ENCODE measurements at places on chromosomes 11 and 22.

DNA sequence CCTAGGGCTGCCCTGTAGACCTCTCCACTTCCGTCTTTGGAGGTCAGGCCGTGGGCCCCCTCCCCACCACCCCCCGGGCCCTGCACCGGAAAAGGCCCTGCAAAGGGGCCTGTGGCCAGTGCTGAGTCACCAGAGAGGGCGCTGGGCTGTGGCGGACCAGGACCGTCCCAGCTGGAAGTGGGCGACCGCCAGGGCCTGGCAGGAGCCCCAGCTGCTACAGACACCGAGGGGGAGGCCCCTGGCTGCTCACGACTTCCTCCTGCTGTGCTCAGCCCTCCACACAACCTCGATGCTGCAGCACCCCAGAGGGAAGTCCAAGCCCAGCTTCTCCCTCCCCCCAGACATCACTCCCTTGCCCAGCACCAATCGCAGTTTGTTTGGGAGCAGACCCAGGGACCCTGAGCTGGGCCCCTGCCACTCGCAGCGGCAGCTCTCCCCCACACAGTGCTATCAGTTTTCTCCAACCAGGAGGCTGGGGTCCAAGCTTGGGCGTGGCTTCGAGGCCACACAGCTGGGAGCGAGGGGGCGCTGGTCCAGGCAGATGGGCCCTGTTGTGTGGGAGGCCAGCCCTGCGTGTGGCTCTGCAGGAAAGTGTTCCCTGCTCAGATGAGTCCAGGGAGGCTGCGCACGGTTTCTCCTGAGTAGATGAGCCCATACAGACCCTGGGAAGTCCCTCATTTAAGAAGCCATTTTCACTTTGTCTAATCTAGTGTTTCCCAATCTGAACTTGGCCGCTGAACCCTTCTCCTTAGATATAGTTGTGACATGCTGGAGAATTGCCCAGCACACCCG, 5.6 kb upstream of the SH3BP1 start:
- no peak for DNase-seq

DNA sequence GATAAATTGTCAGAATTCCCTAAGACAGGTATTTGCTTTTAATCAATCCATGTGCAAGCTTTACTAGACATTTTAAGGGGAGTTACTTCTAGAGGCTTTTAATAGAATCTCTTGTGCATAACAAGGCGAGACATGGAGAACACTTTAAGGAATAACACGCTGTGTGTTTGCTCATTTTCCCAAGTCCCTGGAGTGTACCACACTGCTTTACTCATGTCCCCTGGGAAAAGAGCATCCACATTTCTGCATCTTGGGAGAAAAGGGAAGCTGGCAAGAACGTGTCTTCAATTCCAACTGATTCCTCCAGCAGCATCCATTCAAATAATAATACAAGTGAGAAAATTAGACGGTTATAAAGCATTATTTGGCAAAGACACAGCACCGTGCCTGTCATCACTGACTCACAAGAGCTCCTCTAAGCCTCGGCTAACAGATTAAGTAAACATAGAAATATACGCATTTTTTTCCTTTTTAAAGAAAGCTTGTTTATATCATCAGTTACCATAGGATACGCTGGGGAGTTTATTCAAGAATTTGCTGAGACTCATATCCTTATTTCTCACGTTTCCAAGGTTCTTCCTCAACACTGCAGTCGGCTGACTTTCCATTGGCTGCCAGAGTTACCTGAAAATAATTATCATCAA, 121.5 kb downstream of the CD44 start:
- no peak for DNase-seq

GRCh38 chr22:17930455-17931313, 93.7 kb downstream of the MICAL3 start:
- no peak for DNase-seq

DNA sequence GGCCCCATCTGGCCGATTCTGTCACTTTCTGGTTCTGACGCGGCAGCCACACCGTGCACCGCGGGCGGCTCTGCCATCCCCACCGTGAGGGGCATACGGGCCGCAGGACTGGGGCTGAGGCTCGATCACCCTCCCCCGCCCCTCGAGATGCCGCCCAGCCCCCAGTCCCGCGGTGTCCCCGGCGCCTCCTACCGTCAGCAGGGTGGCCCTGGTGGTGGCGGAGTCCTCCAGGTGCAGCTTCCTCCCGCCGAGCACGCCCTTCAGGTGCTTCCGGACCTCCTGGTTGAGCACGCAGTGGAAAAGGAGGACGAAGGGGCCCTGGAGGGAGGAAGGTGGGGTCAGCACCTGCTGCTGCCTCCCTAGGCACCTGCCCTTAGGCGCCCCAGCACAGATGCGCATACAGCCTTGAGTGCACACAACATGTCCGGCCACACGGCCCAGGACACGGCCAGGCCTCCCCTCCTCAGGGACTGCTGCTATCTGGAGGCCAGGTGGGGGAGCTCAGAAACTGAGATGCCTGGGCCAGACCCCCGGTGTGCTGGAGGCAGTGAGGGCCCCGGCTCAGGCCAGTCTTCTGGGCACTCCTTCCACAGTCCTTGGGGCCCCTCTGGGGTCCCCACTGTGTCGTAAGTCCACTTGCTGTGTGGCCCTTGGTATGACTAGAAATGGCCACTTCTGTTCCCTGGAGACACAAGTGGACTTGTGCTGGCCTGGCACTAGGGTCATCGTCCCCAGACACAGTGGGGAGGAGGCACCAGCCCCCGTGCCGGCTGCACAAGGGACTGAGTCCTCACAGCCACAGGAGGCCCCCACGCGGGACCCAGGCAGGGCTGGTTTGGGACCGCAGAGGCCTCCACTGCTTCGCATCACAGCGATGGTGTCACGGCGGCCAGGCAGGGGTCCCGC, 31.5 kb downstream of the TRMU start:
- DNase-seq = no peak

DNA sequence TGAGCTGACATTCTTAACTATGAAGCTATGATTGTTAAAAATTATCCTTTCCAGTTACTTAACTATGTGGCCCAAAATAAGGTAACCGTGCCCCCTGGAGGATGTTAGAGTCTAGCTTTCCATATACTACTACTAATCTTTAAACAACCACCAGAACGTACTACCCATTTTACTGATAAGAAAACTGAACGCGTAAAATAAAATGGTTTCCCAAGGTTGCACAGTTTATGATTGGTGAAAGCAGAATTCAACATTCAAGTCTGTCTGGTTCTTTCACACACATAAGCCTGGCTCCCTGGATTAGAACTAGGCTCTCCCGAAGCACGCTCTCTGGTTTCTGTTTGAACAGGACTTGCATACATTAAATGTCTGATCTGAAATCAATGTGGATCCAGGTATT, 437.8 kb upstream of the CCDC90B start:
- no peak for DNase-seq

GRCh38 chr11:134552749-134553148, 140.7 kb upstream of the B3GAT1 start:
- no peak for DNase-seq

- DNase-seq = no peak
These were observed 397.3 kb downstream of the SHANK2 start for GRCh38 chr11:70854901-70855556.

- DNase-seq = no peak
These were observed 174.7 kb upstream of the CADM1 start for GRCh38 chr11:115678942-115679341.

DNA sequence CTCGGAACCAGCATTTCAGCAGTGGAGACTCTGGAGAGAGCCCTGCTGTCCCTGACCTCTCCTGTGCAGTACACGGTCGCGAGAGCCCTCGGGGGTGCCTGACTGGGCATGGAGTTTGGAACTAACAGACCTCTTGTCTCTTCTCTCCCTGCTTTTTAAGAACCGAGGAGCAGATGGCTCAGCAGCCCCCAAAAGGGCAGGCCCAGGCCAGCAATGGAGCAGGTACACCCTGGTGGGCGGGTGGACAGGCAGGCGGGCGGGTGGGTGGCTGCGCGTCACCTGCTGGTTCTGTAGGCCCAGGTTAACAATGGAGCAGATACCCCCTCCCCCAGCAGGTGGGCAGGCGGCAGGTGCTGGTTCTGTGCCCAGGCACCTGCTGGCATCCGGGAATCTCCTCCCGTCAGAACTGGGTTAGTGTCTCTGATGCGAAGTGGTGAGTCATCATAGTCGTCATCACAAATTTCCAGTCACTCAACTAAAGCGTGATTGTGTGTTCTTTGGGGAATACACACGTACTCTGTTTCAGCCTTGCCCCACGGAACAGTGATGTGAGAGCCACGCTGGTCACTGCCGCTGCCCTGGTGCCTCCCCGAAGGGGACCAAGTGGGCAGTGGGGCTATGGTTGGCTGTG, 41.1 kb downstream of the GRAMD4 start:
- DNase-seq = no peak

- DNase-seq = peak; percentile 38
These were observed 1.4 kb downstream of the ASCL2 start for GRCh38 chr11:2268729-2269600.

DNA sequence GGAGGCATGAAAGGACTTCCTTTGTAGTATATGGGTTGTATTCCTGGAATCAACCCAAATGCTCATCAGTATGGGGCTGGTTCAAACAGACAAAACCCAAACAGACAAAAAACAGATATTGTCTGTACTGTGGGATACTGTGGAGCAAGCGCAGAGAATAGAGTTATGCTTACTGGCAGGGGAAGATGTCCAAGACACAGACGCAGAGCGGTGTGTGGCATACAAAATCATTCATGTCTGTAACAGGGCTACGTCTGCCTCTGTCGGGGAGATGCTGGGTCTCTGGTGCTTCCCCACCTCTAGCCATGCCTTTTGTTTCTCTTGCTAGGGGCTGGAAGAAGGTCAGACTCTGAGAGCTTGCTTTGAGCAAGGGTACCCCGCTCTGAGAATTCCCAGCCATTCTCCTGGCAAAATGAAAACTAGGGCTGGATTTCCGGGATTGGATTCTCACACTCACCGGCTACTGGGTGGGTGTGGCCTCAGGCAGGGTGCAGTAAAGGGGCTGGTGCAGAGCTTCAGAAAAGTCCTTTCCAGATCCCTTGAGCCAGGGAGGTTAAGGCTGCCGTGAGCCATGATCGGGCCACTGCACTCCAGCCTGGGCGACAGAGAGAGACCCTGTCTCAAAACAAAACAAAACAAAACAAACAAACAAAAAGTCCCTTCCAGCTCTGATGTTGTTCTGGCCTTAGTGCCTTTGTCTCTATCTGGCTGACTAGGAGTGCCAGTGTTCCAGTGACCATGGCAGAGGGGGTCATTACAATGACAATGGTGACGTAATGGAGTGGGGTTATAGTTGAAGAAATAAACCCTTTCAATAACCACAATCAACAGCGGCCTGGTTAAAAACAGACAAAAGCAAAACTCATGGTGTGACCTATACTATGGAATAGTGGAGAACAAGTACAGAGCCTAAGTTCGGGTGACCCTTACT, 2.9 kb upstream of the ABCC8 start:
- DNase-seq = no peak

DNA sequence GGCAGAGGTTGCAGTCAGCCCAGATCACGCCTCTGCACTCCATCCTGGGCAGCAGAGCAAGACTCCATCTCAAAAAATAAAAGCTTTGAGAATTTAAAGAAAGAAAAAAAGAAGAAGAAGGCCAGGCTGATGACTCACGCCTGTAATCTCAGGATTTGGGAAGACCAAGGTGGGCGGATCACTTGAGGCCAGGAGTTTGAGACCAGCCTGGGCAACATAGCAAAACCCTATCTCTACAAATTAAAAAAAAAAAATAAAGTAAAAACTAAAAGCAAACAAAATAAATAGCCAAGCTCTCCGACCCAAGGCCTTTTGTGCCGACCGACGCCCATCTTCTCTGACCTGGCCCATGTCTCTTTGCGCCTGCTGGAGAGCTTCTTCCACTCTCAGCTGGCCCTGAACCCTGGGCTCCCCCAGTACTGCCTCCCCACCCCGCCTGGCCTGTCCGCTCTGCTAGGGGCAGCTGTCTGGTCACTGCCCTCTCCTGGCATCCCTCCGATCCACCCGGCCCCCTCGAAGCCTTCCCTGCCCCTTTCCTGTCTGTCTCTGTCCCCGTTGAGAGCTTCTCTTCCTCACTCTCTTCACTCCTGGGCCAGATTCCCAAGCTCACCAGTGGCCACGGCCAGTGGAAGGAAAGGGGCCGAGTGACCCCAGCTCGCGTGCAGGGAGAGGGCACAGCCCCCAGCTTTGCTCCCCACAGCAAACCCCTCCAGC, 4.8 kb upstream of the LSP1 start:
- no peak for DNase-seq

DNA sequence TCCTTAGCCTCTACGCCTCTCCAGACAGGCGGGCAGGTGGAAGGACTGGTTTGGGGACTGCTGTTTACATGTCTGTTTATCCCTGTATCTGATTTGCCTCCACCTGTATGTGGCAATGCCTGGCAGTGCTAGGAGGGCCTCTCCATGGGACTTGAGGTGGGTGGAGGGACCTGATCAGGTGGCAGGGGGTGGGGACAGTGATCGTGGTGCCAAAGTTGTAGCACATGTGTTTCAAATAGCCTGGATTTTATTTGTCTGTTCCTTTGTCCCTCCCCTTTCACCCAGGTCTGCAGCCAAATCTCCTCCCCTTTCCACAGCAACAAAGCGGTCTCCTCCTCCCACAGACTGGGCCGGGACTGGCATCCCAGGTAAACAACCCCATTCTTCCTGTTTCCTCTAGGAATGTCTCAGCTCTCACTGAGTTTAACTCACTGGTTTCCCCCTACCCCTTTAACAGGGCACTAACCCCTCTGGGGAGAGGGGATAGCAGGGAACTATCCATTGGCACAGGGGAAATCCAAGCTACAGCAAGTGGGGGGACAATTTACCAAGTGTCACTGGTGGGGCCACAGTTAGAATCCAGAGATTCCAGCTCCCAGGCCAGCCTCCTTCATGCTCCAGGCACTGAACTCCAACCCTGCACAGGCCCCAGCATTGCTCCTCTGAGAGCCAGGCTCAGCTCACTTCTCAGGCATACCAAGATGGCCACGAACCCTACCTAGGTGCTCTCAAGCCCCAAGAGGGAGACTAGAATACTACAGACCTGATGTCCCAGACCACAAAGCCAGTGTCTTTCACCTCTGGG, 22.9 kb upstream of the TLCD5 start:
- no peak for DNase-seq
